ENCODE measurements at places on chromosomes 11 and 22.
A peak's percentile ranks its signal among the peaks of the same experiment; 100 is the strongest.

DNA sequence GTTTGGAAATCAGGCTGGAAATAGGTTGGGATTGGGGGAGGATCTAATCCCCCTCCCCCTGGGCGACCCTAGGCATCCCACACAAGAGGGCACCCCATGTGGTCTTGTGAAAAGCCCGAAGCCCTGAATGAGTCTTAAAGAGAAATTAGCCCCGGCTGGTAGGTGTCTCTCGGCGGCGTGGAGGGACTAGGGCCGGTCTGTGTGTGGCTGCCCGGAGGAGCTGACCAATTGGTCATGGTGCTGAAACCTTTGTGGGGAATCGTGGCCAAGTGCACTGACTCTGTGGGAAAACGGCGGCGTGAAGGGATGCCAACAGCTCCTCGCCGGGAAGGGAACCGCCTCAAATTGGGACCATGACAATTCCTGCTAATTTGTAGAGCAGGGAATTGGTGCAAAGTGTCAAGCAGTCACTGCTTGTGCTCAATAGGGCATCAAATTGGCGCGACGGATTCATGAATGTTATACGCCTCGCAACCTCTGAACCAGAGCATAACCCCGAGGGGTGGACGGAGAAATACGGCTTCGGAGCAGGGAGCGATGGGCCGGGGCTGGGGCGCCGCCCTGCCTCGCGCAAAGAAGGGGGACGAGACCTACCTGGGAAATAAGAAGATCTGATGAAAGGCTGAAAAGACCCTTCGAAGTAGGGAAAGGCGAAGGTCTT lies 1.5 kb downstream of the DBX1 start:
- no peak for DNase-seq

DNA sequence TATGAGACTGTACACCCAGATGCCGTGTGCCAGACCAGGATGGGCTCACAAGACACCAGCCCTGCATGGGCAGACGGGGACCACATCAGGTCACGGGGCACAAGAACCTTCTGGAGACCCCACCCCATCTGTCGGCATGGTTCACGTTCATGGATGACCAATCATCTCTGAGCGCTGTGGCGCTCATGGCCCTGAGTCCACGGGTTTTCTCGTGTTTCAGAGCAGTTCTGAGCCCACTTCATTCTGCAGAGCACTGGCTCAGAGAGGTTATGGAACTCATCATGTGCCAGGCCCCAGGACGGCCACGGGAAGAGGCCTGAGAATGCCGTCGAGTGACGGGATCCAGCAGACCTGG lies 63.0 kb upstream of the PPARA start:
- DNase-seq, result no peak

- DNase-seq, result no peak
These were observed 158.7 kb downstream of the ST3GAL4 start for GRCh38 chr11:126514061-126514693.

DNA sequence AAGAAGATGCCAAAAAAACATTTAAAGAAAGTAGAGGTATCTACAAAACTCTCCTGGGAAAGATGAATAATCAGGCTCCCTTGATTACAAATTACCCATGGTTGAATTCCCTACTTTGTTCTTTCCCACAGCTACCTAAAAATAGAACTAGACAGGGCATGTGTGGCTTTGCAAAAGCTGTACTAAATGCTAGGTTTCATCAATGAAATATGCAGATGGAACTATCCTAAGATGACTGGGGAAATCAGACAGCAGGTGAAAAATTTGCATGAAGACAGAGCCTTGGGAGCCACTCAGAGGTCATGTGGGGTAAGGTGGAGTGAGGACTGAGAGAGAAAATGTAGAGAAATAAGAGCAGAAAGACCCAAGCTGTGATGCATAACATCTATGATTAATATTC lies 14.7 kb downstream of the LAYN start:
- DNase-seq, result no peak

DNA sequence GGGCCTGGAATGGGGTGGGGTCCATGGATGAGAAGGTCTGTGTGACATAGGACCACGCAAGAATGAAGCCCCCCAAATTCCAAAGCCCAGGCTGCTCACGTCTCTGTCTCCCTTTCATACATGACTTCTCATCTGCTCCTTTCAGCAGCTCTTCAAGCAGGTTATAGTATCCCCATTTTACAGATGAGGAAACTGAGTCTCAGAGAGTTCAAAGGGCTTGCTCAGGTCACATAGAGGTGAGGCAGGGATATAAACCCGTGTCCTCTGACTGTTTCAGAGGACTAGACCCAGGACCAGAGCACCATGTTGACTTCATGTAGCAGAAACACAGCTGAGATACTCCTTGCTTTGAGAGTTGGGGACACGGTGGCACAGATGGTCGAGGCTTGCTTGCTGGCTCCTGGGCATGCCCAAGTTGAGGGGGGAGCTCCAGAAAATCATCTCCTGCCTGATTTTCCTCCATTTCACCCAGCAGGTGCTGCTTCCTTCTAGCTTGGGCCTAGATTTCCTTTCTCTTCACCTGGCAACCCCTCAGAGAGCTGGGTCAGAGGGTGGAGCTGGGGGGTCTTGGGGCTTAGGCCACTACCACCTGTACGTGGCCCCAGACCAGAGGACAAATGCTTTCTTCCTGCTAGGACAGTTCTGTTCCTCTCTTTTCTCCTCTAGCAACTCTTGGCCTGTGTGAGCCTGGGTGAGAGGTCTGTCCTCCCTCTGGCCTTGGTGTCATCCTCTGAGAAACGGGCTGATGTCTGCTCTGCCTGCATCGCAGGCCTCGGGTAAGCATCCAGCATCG lies 24.1 kb upstream of the THY1 start:
- DNase-seq, result no peak

GRCh38 chr11:109747839-109748238 lies 325.8 kb downstream of the C11orf87 start:
- no peak for DNase-seq

DNA sequence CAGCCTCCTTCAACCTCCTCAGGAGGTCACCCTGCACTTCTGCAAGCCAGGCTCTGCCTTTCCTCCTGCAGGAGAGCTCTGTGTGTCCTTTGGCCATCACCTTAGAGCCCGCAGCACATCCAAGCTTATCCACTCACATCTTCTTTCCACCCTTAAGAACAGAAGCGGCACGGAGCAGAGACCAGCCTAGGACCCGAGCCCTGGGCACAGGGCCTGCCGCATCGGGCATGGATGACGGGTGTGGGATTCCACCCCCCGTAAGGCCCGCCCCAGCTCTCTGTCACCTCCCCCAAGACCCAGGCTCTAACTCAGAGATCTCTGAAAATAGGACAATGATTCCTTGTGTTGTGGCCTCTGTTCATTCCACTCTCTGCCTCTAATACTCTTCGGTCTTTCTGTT lies 42.1 kb upstream of the PHF21B start:
- no peak for DNase-seq

DNA sequence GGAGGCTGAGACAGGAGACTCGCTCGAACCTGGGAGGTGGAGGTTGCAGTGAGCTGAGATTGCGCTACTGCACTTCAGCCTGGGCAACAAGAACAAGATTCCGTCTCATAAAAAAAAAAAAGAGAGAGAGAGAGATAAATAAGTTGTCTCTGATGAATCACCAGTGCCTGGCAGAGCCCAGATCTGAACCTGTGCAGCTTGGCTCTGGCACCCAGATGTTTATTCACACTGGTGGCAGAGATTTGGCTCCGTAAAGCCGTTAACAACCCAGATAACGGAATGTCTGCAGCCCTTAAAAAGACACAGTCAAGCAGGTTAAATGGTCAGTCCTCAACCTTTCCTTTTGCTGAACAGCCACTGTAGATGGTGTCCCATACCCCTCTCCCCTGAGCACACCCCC lies 33.5 kb upstream of the RTL6 start:
- no peak for DNase-seq

- DNase-seq, result no peak
These were observed 54.2 kb downstream of the PACSIN2 start for GRCh38 chr22:42960531-42961399.

DNA sequence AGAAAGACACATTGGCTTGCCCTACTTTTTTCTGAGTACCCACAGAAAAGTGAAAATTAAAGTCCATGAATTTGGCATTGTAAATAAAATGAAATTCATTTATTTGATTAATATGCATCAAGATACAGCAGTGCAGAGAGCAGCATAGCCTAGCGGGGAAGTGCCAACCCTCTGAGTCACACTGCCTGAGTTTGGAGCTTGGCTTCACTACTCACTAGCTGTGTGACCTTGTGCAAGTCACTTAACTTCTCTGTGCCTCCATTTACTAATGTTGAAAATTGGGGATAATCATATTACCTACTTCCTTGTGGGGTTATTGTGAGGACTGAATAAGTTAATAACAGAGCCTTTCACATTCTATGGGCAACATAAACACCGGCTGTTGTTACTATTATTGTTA lies 111.5 kb upstream of the CSNK2A3 start:
- no peak for DNase-seq

DNA sequence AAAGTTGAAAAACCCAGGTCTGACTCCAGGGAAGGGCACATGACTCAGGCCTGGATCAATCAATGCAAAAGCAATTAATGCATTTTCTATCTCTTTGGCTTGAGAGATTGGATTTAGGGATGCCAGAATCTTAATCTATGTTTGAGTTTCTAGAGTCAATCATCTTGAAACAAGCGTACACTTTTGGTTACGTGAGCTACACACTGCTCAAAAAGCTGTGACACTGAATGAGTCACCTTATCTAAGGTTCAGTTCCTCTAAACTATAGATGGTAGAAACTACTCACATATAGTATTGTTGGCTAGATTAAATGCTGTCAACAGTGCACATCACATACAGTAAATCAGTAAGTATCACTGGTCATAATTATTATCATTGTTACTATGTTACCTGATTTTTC lies 24.2 kb downstream of the MRE11 start:
- no peak for DNase-seq

GRCh38 chr22:30004694-30005093 lies 75.6 kb upstream of the HORMAD2 start:
- DNase-seq, result no peak

- no peak for DNase-seq
These were observed at the start of gene ISX for GRCh38 chr22:35065796-35066218. ISX (plus strand) TSS chr22:35066158; CDS start chr22:35067088, 930 bp downstream.

DNA sequence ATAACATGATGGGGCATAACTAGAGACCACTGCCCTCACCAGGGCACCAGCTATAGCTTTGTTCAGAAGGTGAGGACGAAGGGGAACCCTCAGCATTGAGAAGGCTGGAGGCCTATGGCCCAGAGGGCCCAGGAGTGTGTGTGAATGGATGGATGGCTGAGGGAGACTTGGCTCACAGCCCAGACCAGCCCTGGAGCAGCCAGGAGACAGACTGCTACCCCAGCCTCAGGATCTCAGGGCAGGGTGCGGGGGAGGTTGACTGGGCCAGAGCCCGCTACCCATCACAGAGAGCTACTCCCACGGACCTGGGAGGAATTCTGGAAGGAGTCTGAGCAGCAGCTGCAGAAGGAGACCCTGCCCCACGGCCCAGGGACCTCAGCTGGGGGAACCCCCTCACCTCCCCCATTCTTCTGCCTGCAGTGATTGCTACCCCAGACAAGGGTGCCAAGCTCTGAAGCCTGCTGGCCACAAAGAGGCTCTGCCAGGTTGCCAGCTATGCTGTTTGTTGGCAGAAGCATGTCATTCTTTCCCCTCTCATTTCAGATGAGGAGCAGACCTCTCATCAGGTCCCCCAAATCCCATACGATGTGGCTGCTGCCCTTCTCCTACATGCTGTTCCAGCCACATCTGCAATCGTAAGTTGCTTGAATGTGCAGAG lies 5.4 kb upstream of the CSDC2 start:
- DNase-seq, result no peak

DNA sequence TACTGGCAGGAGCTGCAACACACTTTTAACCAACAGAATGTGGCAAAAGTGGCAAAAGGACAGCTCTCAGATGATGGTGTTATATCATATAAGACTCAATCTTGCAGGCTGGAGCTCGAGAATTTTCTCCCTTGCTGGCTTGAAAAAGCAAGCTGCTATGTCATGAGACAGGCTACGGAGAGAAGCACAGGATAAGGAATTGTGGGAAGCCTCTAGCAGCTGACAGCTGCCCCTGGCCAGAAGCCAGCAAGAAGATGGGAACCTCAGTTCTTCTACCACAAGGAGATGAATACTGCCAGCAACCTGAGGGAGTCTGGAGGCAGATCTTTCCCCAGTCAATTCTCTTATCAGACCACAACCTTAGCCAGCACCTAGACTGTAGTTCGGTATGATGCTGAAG lies 24.6 kb downstream of the FXYD6 start:
- DNase-seq, result no peak

GRCh38 chr11:114087025-114087424 lies 27.5 kb downstream of the ZBTB16 start:
- DNase-seq, result no peak

DNA sequence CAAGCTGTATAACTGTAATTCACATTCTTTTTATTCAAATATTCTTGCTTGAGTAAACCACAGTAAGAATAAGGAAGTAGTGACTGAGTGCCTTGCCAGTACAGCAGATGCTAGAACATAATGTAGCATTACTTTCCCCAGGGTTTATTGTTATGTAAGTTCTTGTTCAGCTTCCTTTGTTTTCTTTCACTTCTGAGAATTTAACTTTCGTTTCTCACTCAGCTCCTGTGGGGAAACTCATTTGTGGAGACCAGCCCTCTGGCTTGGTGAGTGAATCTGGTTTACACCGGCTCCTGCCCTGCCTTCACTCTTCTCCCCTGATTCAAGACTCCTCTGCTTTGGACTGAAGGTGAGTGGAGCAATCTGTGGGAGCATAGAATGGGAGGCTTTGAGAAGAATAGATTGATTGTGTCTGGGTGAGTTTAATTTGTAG lies at the start of gene TRIM22:
TRIM22 (plus strand) TSS at position 240 of the 433 bp plus-strand sequence. CDS start 6,443 bp downstream, outside the sequence.
- peak; percentile 57 for DNase-seq

DNA sequence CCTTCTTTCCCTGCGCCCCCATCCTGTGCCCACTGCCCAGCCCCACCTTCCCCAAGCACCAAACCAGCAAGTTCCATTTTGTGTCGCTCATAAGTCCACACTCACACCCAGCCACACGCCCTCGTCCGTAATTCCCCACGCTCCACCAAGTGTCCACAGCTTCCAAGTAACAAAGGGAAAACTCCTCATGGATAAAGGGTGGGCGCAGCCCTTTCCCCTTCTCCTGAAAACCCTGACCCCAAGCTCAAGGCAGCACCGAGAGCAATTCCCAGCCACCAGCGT lies 458 bp downstream of the FXYD6 start:
- no peak for DNase-seq

- DNase-seq, result no peak
These were observed 57.9 kb downstream of the LRRC74B start for GRCh38 chr22:21103633-21104032.

- DNase-seq, result no peak
These were observed 80.1 kb downstream of the DBX1 start for GRCh38 chr11:20080032-20080685.

GRCh38 chr11:124479561-124479960 lies 34.1 kb upstream of the OR8B8 start:
- DNase-seq, result no peak
